ENCODE measurements at places on chromosomes 1 and 21. TPM values are rescaled to one million over a fixed set of nuclear protein-coding genes. Genes with fewer than 3 reads are reported as not detected.

Gene BTBD8
- total RNA-seq = 0.90 TPM

Gene TENT5C
- total RNA-seq = 4.0 TPM

Gene MFSD2A
- 24.0 TPM for total RNA-seq

Gene ZYG11A
- total RNA-seq = 0.15 TPM

Gene RHBDL2
- total RNA-seq = not detected

Gene ITLN2
- total RNA-seq = not detected

Gene HSPB7
- not detected for total RNA-seq

Gene LCA5L
- 0.63 TPM for total RNA-seq

Gene ZSWIM5
- 1.1 TPM for total RNA-seq

Gene GFI1
- 74.4 TPM for total RNA-seq

Gene IL20
- total RNA-seq = not detected

Gene SPRR3
- not detected for total RNA-seq

Gene NHLH1
- total RNA-seq = 0.46 TPM

Gene AQP10
- not detected for total RNA-seq

Gene EDARADD
- total RNA-seq = 15.7 TPM

Gene LRRC8B
- 42.0 TPM for total RNA-seq

Gene PGLYRP4
- total RNA-seq = not detected

Gene MIXL1
- 0.11 TPM for total RNA-seq

Gene TRMT13
- 23.3 TPM for total RNA-seq

Gene KCNE2
- not detected for total RNA-seq

Gene FBXO44
- 15.5 TPM for total RNA-seq

Data from activated CD8-positive, alpha-beta memory T cell treated with anti-CD3 and anti-CD28 coated beads for 36 hours (primary cell).